ENCODE measurements at places on chromosomes 4 and X. TPM values are rescaled to one million over a fixed set of nuclear protein-coding genes. Genes with fewer than 3 reads are reported as not detected.

DNA sequence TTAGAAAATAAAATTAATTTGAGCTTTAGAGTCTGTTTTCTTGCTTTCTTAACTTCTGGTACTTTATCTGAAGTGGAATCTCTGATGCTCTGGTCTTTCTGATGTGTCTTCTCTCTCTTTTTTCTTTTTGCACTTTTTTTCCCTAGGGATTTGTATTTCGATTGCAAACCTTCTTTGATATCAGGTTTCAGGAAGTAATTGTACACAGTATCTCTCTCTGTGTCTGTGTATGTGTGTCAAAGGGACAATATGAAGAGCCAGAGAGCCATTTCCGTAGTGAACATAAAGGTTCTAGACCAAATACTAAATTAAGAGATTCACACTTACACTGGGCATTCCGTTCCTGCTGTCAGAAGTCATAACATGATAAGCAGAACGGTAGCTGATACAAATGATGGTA, 325.0 kb downstream of the PCDH7 start:
- no peaks in the 10 kb centered on the region for H3K27me3 ChIP-seq
- no peaks in the 10 kb centered on the region for H3K36me3 ChIP-seq
- no peaks in the 10 kb centered on the region for H3K4me1 ChIP-seq
- no peak overlapping the region for H3K27ac ChIP-seq

DNA sequence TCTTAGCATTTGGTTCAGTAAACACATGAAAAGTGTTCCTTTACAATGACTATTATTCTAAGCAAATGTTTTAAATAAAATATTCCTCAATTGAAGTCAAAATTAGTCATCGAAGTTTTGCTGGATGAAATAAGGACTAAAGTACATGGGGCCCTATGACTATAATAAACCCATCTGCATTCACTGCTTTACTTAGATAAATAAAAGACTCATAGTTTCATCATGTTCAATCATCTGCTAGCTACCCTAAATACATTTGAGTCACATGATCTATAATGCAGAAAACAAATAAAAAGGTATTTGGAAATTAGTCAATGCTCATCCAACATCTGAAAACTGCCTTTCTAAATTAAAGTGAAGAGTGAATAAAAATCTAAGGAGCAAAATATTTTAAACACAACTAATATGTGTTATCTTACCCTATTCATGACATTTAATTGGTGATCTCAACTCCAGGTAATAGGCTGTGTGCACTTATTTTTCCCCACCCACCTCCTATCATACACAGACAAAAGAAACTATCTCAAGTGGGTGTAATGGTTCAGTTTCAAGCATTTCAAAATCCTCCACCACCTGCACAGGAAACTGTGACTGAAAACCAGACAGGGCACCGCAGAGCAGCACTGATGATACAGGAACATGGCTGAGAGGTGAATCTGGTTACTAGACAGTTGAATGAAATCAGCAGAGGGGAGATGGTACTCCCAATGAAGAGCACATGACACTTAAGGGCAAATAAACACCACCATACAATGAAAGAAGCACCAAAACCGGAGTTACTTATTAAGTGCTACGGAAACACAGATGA, 78.6 kb downstream of the CAMK2D start:
- H3K27me3 ChIP-seq, result no peaks in the 10 kb centered on the region
- DNase-seq, result no peak
- peaks cover 5% of the 10 kb centered on the region for H3K36me3 ChIP-seq
- H3K4me1 ChIP-seq, result no peaks in the 10 kb centered on the region
- H3K27ac ChIP-seq, result no peak overlapping the region

- H3K27ac ChIP-seq, result no peak overlapping the region
- no peaks in the 10 kb centered on the region for H3K27me3 ChIP-seq
- no peaks in the 10 kb centered on the region for H3K36me3 ChIP-seq
- H3K4me1 ChIP-seq, result peaks cover 9% of the 10 kb centered on the region
- H3K4me3 ChIP-seq, result no peak overlapping the region
- no peak for DNase-seq
Observed at GRCh38 chrX:41445781-41446358, 1.3 kb upstream of the NYX start.

GRCh38 chrX:39563178-39563577, 534.6 kb downstream of the BCOR start:
- H3K36me3 ChIP-seq, result no peaks in the 10 kb centered on the region
- no peaks in the 10 kb centered on the region for H3K4me1 ChIP-seq
- H3K27ac ChIP-seq, result no peak overlapping the region

DNA sequence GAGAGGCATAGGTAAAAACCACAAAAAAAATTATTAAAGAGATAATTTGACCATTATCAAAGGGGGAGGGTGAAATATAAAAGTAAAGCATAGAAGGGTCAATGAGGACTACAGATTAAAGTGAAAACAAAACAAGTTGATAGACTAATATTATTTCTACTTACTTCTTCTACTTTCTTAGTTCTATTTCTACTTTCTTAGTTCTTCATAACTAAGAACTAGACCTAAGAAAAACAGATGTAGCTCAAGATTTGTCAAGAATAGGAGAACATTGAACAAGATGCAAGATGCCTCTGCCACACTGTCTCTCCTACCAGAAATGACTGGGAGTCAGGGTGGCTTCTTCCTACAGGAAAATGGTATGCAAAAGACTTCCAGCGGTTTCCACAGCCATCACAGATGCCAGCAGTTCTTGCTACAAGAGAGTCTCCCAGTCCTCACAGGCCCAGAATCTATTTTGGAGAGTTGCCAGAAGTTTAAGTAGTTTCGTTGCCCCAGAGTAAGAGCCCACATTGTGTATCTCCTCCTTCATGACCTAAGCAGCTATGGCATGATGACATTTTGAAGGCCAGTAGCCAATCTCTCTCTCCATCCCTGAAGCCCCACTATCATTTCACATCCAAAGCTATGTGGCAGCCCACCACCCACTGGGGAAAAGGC, 42.9 kb upstream of the DDX60 start:
- DNase-seq, result no peak
- H3K27me3 ChIP-seq, result no peaks in the 10 kb centered on the region

DNA sequence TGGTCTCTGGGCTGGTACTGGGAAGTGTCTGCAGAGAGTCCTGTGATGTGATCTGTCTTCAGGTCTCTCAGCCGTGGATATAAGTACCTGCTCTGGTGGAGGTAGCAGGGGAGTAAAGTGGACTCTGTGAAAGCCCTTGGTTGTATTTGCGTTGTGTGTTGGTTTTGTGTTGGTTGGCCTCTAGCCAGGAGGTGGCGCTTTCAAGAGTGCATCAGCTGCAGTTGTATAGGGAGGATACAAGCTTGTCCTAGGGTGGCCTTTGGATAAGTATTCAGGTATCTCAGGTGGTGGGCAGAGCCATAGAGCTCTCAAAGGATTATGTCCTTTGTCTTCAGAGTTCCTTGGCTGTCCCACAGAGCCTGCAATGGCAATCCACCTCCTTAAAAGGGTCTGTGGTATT, 111.6 kb downstream of the MAGEB17 start:
- no peaks in the 10 kb centered on the region for H3K27me3 ChIP-seq
- no peak for DNase-seq
- H3K27ac ChIP-seq, result no peak overlapping the region
- no peaks in the 10 kb centered on the region for H3K4me1 ChIP-seq
- H3K4me3 ChIP-seq, result no peak overlapping the region
- no peaks in the 10 kb centered on the region for H3K36me3 ChIP-seq

The TMEM31 gene
- not detected for total RNA-seq
